CD4-positive, alpha-beta T cell treated with Interleukin-10 for 1 hour (primary cell): ENCODE measurements at places on chromosomes 16 and 17.

- peak; percentile 74 for DNase-seq
Observed at GRCh38 chr16:89122322-89122851, 28.7 kb downstream of the ACSF3 start.

DNA sequence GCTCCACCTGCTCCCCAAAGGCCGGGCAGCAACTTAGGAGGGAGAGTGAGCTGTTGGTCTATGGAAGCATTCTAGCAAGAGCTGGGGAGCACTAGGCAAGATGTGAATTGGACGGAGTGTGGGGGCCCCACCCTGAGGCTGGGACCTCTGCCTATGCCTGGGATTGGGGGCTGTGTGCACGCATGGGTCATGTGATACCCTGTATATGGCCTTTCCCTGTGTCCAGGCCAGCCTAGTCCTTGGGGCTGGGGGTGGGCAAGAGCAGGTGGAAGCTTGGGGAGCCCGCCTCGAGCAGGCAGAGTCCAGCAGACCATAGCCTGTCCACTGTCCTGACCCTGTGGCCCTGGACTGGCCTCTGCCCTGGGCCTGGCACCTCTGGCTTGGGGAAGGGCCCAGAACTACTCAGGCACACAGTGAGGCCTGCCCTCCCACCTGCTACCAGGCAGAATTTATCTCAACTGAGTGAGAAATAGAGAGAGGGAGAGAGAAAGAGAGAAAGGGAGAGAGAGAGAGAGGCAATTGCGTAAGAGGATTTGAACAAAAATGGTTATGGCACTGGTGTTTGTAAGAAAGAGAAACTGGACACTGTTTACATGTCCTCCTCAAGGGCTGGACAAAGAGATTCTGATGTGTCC lies 19.1 kb downstream of the PDP2 start:
- DNase-seq = no peak

DNA sequence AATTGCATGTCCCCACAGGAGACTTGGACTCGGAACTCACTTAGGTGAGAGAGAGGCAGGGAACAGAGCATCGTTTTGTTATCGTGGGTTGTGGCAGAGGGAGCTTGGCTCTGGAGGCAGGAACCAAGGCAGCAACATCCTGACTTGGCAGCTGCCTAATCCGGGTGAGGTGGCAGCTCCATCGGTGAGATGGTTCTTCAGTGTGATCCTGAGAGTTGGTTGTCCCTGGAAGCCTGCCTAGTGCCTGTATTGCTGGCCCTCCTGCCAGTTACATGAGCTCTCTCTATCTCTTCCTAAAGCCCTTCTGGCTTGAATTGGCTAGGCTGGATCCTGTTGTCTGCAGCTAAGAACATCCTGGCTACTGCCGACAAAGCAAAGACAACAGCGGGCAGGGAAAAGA lies 19.9 kb upstream of the SEC14L1 start:
- DNase-seq = no peak

GRCh38 chr17:8687737-8688466 lies 56.7 kb downstream of the CCDC42 start:
- no peak for DNase-seq

DNA sequence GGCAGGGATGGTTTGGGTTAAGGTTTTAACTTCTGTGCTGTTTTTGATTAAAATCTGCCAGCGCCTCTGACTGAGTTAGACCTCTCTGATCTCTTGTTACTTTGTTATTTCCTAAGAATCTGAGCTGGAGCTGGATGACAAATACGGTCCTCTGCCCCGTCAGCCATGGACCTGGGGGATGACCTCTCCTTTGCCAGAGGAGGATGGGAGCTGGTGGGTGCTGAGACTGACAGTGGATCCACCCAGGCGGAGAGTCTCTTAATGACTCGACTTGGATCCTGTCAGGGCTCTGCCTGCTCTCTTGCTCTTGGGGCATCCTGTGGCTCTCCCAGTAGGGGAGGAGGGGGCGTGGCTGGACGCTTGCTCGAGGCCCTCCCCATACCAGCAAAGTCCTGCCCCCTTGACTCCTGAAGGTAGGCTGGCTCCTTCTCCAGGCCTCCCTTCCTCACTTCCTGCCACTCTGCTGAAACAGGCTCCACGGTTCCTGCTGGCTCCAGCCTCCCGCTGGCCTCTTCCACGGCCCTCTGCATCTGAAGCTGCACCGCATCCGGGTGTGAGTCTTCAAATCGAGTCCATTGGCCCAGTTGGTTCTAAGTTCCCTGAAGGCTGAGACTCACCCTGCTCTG lies 24.8 kb upstream of the MAP3K14 start:
- DNase-seq = no peak

DNA sequence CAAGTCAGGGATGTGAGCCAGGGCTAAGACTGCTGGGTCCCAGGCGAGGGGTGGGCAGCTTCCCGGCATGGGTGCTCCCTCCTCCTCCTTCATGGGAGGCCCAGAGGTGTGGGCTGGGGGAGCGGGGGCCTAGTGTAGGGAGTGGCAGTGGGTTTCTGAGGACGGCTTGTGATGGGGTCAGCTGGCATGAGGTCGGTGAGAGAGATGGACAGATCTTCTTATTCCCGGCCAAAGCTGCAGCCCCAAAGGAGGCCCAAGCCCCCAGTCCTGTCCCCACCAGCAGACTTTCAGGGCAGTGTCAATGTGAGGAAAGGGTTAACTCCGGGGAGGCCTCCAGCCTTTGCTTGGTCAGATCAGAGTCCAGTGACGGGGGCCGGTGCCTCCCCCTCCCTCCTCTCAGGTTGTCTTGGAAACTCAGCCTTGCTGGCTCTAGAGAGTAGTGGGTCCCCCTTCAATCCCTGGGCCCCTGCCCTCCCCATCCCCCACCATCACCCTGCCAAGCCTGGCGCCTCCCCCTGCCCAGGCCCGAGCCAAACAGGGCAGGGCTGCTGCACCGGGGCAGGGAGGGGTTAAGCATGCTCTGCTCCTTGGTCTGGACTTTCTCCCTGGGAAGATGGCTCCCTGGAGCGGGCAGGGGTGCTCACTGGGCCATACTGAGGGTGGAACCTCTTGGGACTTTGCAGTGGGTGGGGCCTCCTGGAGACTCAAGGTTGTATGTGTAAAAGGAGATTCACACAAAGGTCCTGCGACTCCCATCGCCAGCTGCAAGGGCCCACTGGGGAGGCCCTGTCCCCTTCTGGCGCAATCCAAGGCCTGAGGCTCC lies 12.4 kb downstream of the NAT9 start:
- no peak for DNase-seq

DNA sequence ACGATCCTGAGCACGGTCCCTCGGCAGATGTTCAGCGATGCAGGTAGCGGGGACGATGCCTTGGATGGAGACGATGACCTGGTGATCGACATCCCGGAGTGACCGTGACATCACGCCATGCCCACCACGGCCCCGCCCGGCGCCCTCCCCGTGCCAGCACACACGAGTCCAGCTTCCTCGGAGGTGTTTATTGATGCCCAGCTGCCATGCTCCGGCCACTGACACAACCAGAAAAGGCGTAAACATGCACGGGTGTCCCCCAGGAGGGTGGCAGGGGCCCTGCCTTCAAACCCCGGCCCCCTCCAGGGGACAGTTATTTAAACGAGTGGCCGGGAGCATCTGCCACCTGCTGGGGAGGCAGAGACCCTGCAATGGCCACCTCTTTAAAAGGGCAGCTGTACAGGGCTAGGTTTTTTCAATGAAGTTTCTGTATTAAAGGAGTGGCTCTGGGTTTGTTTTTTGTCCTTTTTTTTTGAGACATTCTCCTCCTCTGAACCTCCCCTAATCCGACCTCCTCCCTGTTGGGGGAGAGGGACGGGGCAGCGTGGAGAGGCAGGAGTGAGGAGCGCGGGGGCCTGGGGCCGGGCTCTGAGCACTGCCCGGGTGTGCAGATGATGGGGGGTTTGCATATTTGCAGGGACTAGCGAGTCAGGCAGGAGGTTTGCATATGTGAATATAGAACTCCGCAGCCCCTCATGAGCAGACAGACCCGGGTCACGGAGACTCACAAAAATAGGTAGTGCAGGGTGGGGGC lies 5.3 kb downstream of the DOC2A start:
- DNase-seq = peak; percentile 57

- DNase-seq = peak; percentile 89
Observed at GRCh38 chr17:17823433-17824118, 13.2 kb downstream of the SREBF1 start.

- DNase-seq = no peak
Observed at GRCh38 chr17:17254036-17254435, 17.1 kb upstream of the FLCN start.

DNA sequence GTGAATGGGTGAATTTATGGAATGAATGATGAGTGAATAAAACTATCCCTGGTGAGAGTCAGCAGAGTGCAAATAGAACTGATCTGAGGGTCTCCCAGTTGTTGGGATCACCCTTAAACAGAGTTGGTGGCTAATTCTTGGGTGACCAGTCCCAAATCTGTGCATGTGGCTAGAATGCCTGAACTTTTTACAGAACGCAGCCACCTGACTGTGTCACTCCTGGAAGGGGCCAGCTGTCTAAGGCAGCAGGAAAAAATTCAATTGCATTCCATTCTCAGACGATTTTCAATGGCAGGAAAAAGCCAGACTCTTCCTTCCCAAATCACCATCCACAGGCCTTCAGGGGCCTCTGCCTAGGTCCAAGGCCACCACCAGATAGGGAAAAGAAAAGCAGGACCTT lies 43.5 kb downstream of the BEAN1 start:
- DNase-seq = no peak

DNA sequence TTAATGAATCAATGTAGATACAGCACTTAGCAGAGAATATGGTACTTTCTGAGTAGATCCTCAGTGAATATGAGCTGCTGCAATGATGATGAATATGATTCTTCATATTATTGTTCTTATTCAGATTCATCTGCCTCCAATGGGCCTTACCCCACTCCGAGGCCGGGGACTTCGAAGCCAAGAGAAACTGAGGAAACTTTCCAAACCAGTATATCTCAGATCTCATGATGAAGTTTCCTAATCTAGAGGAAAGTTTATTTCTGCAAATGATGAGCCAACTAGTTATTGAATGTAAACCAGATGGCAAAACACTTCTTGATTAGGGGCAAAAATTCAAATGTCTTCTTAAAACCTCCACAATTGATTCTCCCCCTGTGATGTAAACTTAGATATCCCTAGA lies 23.3 kb downstream of the LYRM1 start:
- no peak for DNase-seq

- no peak for DNase-seq
Observed at GRCh38 chr17:58493506-58493905, 5.3 kb upstream of the HSF5 start.
